ENCODE measurements at places on chromosomes 1 and 21.

GRCh38 chr1:83017701-83018100 lies 981.2 kb downstream of the TTLL7 start:
- no peak for DNase-seq

GRCh38 chr1:19858893-19859292 lies 23.3 kb upstream of the OTUD3 start:
- no peak for DNase-seq

GRCh38 chr1:10734962-10735544 lies 61.4 kb downstream of the CASZ1 start:
- DNase-seq = no peak

DNA sequence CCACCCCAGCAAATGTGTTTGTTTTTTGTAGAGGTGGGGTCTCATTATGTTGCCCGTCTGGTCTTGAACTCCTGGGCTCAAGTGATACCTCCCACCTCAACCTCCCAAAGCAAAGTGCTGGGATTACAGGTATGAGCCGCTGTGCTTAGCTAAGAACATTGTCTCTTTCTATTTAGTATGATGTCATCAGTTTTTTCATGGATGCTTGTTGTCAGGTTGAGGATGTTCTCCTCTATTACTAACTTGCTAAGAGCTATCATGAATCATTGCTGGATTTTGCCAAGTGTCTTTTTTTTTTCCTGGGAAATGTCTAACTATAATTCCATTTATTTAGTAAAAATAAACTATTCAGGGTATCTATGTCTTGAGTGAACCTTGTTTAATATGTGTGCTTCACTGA lies 19.0 kb upstream of the MPC2 start:
- DNase-seq = no peak

DNA sequence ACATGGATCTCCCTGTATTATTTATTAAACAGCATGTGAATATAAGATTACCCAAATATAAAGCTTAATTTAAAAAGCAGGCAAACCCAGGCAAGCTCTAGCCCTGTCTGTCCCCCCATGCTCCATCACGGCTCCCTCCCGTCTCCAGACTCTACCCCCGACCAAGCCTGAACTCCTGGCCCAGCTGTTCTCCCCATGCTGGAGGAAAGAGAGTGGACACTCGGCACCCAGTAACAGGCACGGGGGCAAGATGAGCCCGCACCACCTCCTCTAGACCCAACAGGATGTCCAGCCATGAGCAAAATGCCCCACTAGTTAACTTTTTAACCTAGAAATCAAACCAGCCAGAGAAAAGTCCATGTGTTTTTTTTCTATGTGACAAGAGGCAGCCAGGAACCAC lies 19.3 kb downstream of the SLC19A1 start:
- no peak for DNase-seq

GRCh38 chr1:198967566-198967965 lies 328.7 kb downstream of the PTPRC start:
- no peak for DNase-seq

GRCh38 chr21:18760247-18760646 lies 356.7 kb upstream of the TMPRSS15 start:
- no peak for DNase-seq

DNA sequence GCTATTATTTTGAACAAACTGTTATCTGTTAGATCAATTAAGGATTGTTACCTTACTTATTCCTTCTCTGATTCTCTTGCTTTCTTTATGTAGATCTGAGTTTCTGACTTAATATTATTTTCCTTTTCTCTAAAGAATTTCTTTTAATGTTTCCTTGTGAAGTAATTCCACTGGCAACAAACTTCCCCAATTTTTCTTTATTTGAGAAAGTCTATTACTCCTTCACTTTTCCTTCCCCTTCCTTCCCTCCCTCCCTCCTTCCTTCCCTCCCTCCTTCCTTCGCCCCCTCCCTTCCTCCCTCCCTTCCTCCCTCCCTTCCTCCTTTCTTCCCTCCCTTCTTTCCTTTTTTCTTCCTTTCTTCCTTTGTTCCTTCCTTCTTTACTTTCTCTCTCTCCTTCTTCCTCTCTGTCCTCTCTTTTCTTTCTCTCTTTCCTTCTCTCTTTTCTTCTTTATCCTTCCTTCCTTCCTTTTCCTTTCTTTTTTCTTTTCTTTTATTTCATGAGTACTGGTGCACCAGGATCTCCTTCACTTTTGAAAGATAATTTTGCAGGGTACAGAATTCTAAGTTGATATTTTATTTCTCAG lies 177.5 kb downstream of the DNM3 start:
- no peak for DNase-seq

GRCh38 chr21:45413922-45414321 lies 9.0 kb downstream of the COL18A1 start:
- peak; percentile 32 for DNase-seq

DNA sequence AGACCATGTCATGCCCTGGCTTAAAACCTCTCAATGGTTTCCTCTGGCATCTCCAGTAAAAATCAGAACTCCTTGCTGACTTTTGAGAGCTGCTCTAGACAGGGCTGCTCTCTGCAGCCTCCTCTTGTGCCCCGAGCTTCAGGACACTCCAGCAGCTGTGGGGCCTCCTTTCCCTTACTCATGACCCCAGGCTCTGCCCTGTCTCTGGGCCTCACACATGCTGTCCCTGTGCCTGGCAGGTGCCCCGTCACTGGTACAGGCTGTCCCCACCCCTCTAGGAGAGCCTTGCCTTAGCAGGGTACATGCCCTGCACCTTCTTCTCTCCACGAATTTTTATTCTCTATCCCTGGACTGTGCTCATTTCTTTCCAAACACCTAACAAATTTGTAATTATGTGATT lies 43.2 kb downstream of the HIVEP3 start:
- DNase-seq = no peak

DNA sequence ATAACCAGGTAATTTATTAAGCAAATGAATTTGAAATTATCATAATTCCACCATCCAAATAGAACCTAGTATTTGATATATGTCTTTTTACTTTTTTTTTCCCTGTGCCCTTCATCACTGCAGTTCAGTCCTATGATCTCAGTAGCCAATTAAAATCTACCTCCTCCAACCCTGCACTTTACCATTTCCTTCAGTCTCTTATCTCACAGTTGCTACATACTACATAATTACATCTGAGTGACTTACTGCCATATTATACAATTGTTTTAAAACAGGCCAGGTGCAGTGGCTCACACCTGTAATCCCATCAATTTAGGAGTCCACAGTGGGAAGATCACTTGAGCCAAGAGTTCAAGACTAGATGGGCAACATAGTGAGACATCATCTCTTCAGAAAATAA lies 73.2 kb downstream of the PRKACB start:
- DNase-seq = no peak

GRCh38 chr21:27078915-27079314 lies 112.0 kb upstream of the ADAMTS5 start:
- no peak for DNase-seq

GRCh38 chr1:47767741-47768100 lies 229.5 kb downstream of the TRABD2B start:
- no peak for DNase-seq

GRCh38 chr1:178417858-178418257 lies 78.9 kb downstream of the CLEC20A start:
- DNase-seq = no peak

DNA sequence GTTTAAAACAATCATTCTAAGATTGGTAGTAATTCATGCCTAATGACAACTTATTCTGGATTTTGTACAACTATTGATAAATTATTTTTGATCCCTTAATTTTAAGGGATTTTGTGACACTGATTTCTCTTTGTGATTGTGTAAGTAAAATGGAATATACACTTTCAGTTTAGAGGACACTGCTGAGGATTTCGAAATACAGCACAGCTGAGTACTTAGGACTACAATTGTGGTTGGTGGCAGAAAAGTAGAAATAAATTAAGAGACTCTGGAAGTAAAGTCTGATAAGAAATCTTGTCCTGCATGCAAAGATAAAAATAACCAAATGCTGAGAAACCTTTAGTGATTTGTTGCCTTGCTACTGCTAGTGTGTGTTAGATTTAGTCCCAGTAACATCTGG lies 40.0 kb downstream of the TYW3 start:
- no peak for DNase-seq

DNA sequence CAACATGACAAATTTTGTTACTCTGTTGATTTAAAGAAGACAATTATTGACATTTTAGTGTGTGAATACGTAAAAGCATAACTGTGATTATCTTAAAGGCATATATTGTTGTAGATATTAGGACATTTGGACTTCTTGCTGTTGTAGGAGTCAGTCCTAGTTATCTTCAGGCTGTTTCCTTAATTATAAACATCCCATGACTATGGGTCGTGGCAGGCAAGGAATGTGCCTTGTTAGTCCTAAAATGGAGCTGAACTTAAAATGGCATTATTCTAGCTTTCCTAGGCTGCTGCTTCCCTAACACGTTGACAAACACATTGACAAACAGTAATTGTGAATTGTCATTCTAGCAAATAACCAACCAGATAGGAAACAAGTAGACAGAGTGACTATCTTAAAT lies 4.4 kb upstream of the MPZL1 start:
- no peak for DNase-seq

GRCh38 chr1:214634267-214634666 lies 31.3 kb downstream of the CENPF start:
- DNase-seq = no peak

- DNase-seq = peak; percentile 63
Observed at GRCh38 chr1:145858238-145858900, 512 bp downstream of the PIAS3 start.

DNA sequence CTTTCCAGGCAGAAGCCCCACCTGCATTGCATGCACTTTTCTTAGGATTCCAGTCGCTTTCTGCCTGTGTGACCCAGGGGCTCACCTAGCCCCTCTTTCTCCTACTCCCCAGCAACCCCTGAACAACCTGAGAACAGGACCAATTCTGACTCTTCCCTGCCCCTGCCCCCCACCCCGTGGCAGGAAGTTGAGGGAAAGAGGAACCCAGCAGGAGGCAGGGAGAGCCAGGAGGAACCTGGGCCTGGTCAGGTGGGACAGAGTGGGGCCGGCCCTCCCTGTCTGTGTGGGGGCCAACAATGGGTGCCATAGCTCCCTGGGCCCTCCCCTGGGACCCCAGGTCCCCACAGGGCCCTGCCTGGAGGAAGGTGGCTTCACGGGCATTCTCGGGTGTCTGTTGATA lies 6.1 kb downstream of the BMP8A start:
- DNase-seq = no peak

DNA sequence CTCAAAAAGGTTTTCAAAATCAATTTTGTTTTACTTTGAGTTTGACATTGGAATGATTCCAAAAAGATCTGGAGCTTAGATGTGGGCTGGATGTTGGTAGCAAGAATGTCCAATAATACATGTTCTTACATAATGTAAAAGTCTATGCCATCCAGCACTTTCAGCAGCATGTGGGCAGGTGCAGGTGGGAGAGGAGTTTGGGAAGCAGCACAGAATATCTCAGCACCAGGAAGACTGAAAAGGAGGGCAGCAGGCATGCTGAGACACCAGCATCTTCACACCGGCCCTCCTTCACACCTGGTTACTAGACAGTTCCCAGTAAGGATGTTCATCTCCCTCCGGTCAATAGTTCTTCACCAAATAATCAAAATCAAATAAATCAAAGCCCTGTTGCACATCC lies 166.6 kb downstream of the ZBTB18 start:
- no peak for DNase-seq

- DNase-seq = no peak
Observed at GRCh38 chr21:43644609-43645008, 14.7 kb downstream of the HSF2BP start.

- DNase-seq = no peak
Observed at GRCh38 chr1:247337250-247337746, 5.6 kb upstream of the ZNF496 start.

DNA sequence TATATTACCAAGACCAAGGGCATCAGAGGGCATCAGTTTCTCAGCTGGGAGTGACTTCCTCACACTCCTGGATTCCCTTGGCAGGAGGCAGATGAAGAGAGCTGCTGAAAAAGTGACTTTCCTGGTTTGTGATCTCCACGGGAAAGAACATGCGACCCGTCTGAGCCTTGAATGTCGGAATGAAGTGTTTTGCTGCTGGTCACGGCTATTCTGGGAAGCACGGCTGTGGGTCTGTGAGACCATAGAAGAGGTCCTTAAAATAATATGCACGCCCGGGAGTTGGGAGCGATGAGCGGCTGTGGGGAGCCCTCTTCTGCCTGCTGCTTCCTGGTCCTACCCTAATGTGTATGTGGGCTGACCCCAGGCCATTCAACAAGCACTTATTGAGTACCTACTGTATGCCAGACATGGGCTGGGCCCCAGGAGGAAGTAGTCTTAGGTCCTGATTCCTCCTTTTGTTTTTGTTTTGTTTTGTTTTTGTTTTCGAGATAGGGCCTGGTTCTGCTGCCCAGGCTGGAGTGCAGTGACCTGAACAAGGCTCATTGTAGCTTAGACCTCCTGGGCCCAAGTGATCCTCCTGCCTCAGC lies 13.2 kb upstream of the UMODL1 start:
- no peak for DNase-seq

GRCh38 chr1:109523706-109524105 lies 14.2 kb upstream of the AMIGO1 start:
- DNase-seq = no peak

DNA sequence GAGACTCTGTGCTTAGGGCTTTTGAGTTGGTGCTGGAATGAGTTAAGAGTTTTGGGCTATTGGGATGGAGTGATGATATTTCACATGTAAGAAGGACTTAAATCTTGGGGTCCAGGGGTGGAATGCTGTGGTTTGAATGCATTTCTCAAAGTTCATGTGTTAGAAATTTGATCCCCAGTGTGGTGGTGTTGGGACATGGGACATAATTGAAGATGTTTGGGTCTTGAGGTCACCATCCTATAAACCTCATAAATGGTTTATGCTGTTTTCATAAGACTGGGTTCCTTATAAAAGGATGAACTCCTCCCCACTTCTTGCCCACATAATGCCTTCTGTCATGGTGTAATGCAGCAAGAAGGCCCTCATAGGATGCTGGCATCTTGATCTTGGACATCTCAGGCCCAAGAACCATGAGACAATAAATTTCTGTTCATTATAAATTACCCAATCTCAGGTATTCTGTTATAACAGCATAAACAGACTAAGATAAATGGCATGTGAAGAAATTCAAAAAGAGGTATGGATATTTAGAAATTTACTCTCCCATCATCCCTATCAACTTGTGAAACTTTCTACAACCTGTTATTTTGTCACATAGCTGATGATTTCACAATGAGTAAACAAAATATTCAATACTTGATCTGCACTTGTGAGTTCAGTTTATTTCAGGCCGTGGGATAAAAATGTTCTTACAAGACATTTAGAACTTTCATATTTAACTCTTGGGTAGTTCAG lies 48.0 kb upstream of the NEK7 start:
- no peak for DNase-seq

DNA sequence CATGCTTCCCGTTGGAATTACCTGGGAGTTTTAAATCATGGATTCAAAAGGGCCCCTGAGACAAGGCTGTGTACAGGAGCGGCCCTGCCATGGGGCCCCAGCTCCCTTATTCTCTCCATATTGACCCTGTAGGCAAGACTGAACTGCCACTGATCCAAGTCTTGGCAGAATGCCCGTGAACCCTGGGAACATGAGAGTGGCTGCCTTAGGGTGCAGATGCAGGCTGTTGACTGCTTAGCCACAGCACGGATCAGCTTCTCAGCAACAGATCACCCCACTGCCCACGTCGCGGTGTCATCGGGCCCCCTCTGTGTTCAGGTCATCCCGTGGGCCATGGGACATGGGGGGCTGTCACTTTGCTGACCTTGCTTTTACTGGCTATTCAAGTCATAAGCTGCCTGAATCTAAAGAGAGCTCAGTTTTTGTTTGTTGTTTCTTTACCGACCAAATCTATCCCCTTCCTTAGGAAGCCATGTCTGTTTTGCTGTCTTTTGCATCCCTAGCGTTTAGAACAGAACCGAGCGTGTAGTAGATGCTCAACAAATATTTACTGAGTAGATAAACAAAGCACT lies 83.4 kb downstream of the MATN1 start:
- no peak for DNase-seq
